PC-9 (cell line): ENCODE measurements at places on chromosomes 12 and 14.

- peak; percentile 62 for DNase-seq
Observed at GRCh38 chr12:55188974-55189556, 31.8 kb upstream of the OR10A7 start.

GRCh38 chr12:80445083-80445793, 1.2 kb downstream of the PTPRQ start:
- DNase-seq: no peak

- DNase-seq: no peak
Observed at GRCh38 chr12:123720141-123720814, 8.1 kb downstream of the ATP6V0A2 start.

- DNase-seq: no peak
Observed at GRCh38 chr12:14613718-14614117, 46.0 kb upstream of the PLBD1 start.

DNA sequence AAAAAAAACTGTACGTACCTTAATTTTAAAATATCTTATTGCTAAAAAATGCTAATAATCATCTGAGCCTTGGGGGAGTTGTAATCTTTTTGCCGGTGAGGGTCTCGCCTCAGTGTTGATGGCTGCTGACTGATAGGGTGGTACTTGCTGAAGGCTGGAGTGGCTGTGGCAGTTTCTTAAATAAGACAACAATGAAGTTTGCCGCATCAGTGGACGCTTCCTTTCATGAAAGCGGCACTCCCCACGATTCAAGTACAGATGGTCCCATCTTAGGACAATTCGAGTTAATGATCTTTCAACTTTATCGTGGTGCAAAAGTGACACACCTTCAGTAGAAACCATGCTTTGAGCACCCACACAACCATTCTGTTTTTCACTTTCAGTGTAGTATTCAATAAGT, 7.6 kb upstream of the PLD4 start:
- no peak for DNase-seq

GRCh38 chr12:6941267-6941666, 2.3 kb upstream of the RNU7-1 start:
- DNase-seq: no peak

DNA sequence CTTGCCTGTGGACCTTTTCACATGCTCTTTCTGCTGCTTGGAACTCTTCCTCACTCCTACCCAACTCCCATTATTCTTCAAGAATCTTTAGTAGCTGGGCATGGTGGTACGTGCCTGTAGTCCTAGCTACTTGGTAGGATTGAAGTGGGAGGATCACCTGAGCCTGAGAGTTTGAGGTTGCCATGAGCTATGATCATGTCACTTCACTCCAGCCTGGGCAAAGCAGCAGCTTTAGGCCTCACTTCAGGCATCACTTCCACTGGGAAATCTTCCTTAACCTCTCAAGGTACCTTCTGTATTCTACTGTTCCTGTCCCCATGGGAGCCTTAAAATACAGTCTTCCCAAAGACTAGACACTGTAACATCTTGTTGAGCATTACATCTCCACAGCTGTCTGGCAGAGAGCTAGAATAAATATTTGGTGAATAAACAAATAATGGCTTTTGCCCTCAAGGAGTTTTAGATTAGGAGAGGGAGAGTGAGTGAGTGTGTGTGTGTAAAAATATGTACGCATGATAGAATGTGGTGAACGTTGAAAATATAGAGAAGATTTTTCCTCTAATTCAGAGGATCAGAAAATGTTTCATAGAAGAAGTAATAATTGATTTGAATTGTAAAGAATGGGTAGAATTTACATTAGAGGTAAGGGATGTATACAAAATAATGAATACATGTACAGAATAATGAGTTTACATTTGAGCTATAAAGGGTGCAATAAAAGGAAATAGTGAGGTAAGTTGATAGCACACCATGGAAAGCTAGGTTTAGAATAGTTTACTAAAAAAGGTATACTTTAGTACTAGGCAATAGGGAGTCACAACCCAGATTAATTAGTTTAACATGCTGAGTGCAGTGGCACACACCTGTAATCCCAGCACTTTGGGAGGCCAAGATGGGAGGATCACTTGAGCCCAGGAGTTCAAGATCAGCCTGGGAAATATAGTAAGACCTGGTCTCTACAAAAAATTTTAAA, 29.2 kb upstream of the BMAL2 start:
- DNase-seq: no peak

DNA sequence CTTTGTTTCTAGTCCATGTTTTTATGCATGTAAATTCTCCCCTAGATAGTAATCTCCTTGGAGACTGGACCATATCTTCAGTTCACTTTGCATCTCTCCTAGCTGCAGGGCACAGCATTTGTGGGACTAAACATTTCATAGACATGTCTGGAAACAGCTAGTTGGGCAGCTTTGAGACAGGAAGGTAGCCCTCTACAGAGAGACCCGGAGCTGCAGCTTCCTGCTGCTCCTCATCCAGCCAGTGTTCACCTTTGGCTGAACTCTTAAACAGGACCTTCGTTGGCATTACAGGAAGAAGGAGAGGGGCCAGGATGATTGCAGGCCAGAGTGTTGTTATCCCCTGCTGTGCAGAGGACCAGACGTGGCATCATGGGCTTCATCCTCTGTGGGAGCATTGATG, 52.9 kb downstream of the GNS start:
- DNase-seq: no peak

DNA sequence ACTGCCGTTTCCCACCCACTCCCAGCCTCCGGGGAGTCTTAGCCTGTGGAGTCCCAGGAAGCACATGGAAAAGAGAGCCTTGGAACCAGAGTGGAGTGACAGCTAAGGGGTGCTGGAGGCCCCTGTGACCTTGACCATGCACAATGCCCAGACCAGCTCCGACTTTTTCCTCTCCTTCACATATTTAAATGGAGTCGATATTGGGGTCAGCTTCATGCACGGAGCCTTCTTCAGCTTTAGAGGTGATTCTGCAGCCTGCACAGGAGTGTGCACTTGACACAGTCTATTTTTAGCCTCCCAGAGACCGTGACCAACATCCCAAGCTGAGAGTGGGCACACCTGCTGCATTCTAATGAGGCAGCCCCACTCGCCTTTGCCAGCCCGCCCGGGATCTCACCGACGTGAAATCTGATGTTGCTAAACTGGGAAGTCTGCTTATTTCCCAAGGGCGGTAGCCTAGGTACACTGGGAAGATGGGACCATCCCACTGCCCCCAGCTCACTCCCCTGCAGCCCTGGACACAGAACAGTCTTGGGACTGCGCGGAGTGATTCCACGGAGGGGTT, 47.5 kb downstream of the PRMT8 start:
- no peak for DNase-seq

- DNase-seq: no peak
Observed at GRCh38 chr12:24049101-24049500, 99.6 kb upstream of the SOX5 start.

DNA sequence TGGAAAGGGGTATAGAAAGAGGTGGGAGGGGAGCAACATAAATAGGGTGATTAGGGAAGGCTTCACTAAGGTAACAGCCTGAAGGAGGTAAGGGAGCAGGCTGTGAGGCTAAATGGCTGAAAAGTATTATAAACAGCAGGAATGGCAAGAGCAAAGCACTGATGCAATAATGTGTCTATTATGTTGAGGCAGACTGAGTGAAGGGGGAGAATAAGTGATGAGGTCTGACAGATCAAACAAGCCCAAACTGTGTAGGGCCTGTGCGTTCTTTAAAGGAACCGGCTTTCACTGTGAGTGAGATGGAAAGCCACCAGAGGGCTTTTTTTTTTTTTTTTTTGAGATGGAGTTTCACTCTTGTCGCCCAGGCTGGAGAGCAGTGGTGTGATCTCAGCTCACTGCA, 6.7 kb upstream of the VCPKMT start:
- DNase-seq: no peak

GRCh38 chr12:58731096-58731495, 189.2 kb downstream of the LRIG3 start:
- no peak for DNase-seq

- DNase-seq: no peak
Observed at GRCh38 chr12:12943586-12944260, 8.2 kb downstream of the GPRC5D start.

DNA sequence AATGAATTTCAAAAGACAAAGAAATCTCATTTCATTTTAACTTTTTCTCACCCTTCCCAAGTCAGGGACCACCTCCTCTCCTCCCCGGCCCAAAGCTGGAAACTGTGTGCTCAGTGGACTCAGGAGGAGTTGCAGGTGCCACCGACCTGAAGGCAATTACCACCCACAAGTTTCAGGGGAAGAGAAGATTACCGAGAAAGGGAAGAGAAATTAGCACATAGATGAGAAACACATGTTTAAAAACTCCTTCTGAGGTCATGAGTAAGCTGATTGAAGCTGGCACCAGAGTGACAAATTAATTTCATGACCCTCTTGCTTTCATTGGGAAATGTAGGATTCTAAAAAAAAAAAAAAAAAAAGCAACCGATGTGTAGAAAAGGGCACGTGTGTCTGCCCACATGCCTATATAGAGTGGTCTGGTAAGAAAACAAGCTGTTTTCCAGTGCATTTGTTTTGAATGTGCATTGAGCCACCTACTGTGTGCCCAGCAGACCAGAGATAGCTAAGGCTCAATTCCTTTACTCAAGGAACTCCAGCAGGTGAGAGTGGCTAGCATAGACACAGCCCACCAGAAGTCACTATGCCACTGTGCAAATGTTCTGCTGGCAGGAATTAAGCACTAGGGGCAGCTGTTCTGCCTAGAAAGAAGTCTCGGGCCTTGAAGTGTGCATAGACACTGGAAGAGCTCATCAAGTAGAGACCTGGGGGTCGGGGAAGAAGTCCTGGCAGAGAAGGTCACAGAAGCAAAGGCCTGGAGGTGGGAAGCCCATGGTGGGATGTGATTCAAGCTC, 30.5 kb downstream of the DPF3 start:
- no peak for DNase-seq

GRCh38 chr12:91574391-91574790, 391.8 kb upstream of the DCN start:
- no peak for DNase-seq
